Activated T-helper 17 cell treated with anti-CD3 and anti-CD28 coated beads, Interleukin-2, amount 50 U/mL, for 72 hours (primary cell): ENCODE measurements at places on chromosomes 2 and 18. TPM values are rescaled to one million over a fixed set of nuclear protein-coding genes. Genes with fewer than 3 reads are reported as not detected.

DNA sequence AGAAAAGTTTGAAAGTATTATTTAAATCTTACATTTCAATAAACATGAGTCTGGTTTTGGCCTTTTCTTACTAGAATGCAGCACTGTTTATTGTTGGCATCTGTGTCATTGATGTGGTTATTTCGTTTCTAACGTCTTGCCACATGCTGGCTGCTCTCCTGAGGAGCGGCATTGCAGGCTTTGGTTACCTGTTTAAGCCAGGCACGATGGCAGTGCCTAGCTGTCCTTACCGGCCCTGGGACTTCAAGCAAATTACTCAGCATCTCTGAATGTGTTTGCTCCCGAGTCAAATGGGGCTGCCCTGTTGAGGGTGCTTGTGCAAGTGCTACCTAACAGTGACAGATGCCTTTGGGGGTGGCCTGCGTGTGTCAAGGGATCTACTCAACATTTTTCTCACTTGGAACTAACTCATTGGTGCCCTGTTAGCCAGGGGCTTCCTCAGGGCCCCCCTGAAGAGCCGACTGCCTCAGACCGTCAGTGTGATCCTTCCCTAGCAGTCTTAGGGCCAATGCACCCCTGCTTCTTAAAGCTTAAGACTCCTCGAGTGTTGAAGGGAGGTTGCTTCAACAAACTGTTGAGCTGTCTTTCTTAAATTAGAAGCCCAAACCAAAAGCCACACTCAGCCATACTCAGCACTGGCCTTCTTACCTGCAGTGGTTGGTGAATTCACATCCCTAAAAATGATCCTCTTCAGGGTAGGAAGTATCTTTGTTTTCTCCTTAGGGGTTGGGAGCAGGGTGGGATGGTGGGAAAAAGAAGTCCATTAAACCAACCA, 151.5 kb downstream of the NCK2 start:
- peak; percentile 57 for ATAC-seq

DNA sequence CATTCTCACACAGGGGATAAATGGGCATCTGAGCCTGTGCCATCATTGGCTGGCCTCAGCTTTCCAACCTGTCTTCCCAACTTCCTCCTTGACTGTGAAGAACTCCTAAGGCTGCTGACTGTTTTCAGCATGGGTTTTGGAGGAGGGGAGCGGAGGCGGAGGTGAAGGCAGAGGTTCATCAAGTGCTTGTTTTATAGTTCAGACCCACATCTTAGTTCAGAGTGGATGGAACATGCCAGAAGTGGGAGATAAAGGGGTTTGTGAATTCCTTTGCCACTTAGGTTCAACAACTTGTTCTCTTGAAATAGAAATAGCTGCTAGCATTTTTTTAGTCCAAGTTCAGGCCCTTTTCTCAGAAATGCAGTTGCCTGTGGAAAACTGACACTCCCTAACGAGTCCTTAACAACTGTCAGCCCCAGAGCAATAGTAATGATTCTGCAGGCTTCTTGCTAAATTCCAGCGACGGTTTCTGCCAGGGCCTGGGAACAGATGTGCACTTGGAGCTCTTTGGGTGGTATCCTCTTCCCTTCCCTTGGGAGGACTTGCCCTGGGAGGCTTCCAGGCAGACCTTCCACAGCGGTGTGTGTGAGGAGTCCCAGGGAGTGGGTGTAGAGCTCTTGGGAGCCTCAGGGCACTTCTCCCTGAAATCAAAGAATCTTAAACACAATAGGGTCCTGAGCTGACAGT, 30.1 kb upstream of the ITGA6 start:
- ATAC-seq = no peak

DNA sequence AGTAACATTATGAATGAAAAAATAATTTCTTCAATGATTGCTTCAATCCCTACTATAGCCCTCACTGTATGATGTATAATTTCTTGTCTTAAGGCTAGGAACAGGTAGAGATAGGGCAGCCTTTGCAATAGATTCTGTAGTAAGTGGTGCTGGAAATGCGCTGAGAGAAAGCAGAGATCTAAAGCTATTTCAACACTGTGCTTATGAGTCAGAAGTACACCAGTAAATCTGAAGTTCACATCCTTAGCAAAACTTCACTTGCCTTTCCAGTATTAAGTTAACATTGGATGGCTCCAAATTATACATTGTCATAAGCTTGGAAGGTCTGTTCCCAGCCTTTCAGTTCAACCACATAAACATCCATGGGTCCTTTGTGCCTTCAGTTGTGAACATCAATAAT, 178.2 kb upstream of the EPHA4 start:
- ATAC-seq = no peak

DNA sequence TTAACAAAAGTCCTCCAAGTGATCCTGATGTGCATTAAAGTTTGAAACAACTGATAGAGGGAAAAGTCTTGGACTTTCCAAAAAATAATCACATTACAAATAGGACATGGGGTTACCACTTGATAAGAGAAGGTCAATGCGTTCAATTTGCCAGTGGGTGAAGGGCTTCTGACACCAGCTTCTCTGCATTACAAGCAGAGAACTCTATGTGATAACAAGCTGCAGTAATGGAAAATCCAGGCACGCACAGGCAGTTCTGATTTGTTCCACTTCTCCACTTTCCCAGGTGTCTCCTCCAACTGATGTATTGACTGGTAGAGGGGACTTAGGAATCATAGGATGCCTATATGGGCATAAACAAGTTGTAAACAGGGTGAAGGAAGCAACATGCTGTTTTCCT, 234.0 kb upstream of the MGAT5 start:
- no peak for ATAC-seq

GRCh38 chr18:5478261-5478660, 65.5 kb downstream of the EPB41L3 start:
- ATAC-seq = no peak

DNA sequence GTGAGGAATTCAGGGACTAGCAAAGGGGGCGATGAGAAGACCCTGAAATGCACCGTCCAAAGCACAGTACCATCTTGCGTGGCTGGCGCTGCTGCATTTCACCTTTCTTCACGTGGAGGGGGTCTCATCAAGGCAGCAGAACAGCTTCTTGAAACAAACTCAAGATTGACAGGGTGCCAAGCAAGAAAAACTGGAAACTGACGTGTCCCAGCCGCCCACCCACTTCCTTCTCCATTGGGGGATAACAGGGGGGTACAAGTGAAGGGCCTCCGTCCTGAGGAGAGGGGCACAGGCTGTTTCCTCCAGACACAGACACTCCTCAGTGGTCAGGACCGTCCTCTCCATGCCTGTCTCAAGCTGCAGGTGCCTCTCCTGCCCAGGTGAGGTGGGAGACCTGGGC, 32.5 kb downstream of the HDAC4 start:
- no peak for ATAC-seq

DNA sequence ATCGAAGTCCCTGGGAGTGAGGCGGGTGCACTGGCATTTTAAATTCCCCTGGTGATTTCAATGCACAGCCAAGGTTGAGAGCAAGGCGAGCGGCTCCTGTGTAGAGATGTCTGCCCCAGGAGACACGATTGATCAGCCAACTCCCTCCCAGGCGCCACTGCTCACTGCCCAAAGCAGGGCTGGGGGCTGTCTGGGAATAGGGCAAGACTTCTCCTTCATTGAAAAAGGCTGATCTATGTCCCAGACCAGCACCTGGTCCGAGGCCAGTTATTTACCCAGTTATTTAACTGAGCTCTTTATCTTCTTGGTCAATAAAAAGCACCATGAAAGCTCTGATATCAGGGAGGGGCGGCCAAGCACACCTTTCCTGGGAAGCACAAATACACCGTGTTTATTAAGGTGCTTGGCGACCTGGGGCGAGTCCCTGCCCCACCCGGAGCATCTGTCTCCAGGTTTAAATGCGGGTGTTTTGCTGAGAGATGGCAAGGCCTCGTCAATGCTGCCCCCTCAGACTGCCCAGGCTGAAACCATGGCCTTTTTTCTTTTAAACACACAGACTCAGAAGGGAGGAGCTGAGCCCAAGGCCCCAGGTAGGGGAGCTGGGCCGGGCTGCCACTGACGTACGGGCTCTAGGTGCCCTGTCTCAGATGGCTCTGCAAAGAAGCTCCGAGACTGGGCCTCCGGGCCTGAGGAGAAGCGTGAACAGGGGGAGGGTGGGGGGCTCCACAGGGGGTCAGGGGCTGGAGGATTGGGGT, 73.9 kb upstream of the HPCAL1 start:
- no peak for ATAC-seq

GRCh38 chr2:47198985-47199451, 43.9 kb upstream of the STPG4 start:
- no peak for ATAC-seq

GRCh38 chr2:177232098-177232704, 19.6 kb downstream of the HNRNPA3 start:
- ATAC-seq = no peak

DNA sequence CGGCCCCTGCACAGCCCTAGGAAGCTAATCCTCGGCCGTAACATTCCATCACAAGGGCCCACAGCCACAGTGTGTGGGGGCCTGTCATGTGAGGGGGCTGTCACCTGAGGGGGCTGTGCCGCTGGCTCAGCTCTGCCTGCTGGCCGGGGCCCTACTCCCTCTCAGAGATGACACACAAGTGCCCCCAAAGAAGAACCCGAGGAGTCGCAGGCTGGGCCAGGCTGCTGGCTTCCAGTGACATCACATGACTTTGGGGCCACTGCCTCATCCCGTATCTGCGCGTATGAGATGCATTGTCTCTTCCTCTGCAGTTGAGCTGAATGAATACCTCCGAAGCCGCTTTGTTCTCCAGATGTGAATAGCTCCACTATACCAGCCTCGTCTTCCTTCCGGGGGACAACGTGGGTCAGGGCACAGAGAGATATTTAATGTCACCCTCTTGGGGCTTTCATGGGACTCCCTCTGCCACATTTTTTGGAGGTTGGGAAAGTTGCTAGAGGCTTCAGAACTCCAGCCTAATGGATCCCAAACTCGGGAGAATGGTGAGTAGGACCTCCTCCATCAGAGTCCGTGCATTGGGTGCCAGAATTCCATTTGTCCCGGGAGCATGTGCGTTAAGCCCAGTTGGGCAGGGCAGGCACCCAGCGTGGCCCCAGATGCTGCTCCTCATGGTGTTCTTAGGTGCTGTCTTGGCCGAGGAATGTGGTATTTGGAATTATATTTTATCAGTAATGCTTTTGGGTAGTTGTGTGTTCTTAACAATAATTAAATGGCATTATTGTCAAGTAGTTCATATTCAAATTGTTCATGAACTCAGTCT, at the start of gene CNDP1:
Gene CNDP1 (plus strand): TSS at position 351 of the 820 bp plus-strand sequence. CDS start 168 bp downstream, at position 519.
- no peak for ATAC-seq

- ATAC-seq = no peak
These were observed 96.9 kb downstream of the COPS8 start for GRCh38 chr2:237182422-237183123.

DNA sequence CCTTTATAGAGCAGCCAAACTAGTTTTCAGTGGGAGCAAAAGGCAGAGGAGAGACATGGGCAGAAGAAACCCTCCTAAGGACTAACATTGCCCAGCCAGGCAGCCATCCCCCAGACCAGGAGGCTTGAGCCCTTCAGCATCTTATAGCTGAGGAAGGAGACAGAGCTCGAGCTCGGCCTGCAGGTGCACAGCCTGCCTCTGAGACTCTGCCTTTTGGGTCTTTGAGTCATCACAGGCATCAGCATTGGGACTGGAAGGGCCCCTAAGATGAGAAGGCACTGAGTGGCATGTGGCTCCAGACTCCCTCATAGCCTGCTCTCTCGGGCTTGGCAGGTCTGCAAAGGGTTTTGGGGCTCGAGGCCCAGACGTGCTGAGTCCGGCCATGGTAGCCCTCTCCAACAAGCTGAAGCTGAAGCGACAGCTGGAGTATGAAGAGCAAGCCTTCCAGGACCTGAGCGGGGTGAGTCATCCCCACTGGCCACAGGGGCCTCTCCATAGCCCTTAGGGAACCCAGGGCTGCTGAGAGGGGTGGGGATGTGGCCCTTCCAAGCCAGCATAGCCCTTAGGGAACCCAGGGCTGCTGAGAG, 84.1 kb downstream of the EPAS1 start:
- ATAC-seq = no peak

DNA sequence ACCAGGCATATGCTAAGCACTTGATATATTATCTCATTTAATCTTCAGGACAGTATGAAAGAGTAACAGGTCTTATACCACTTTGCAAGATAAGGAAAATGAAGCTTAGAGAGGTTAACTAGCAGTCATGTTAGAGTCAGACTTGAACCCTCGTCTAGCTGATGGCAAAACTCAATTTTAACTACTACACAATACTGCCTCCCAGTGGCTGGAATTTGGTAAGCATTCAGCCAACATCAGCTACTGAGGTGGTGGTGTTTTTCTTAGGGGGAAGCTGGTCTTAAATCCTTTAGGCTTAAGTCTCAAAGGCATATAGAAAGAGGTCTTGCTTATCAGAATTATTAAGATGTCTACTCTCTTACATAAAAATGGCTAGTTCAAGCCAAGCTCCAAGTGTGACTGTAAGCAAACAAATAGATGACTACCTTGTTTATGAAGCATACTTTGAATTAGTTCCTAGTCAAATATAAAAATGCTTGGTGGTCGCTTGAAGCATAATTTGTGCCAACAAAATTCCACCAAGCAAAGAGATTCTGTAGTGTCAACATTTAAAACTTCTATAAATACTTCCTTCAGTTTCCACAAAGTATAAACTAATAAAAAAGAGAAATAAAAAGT, 325.4 kb upstream of the FIGN start:
- ATAC-seq = no peak

DNA sequence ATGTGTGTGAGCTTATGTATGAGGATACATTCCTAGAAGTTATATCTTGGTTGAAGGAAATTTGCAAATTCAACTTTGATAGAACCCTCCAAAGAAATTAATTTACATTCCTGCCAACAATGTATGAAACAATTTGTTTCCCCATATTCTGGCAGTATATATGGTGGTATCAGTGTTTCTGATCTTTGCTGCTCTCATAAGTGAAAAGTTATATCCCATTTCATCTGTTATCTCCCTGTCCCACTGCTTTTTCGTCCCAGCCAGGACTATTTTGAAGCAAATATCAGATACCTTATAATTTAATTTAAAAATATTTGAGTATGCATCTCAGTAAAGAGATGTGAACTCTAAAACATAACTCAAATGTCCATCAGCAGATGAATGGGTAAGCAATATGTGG, 7.1 kb downstream of the UBR3 start:
- no peak for ATAC-seq

GRCh38 chr2:88564402-88564801, 62.9 kb downstream of the EIF2AK3 start:
- no peak for ATAC-seq

GRCh38 chr2:46647766-46648742, 168.7 kb downstream of the TMEM247 start:
- ATAC-seq = no peak

GRCh38 chr2:152875701-152876695, 157.6 kb downstream of the ARL6IP6 start:
- ATAC-seq = no peak

- ATAC-seq = no peak
These were observed 43.5 kb downstream of the DHRS9 start for GRCh38 chr2:169112841-169113240.

The NMUR1 gene
- total RNA-seq = 0.21 TPM

The CEP68 gene
- total RNA-seq = 6.9 TPM

The SRD5A2 gene
- not detected for total RNA-seq

The USP40 gene
- total RNA-seq = 13.5 TPM

The SERPINB2 gene
- not detected for total RNA-seq

The LYG2 gene
- not detected for total RNA-seq

The IL18RAP gene
- 5.6 TPM for total RNA-seq
